Peyer's patch (tissue), 4 donors: ENCODE measurements at places on chromosomes 3 and 15. TPM values are rescaled to one million over a fixed set of nuclear protein-coding genes. Genes with fewer than 3 reads are reported as not detected.

The FBLN2 gene
- total RNA-seq, result 31.4 TPM

The MLF1 gene
- 1.3 TPM for total RNA-seq

The ZBBX gene
- not detected for total RNA-seq

The PRR23A gene
- not detected for total RNA-seq

The TEX9 gene
- 18.3 TPM for total RNA-seq

DNA sequence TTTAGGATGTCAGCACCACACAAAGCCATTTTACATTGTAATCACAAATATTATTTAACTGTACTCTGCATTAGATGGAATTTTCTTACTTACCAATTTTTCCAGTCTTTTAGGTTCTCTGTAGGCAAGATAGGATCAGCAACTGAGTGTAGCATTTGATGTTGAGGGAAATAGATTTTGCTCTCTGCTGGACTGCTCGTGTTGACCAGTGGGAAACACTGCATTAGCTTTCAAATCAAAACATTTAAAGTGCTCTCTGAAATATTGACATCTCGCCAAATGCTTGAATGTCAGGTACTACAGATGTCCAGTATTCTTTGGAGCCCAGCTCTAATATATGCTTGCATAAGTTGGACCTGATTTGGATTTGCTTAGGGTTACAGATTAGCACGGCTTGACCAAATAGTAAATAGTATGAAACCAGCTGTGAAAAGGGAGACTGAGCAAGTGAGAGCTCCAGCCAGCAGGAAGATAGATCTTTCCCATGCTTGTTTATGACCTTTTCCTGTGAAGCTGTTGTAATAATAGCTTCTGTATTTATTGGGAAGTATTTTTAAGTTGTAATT, 29.5 kb downstream of the P2RY14 start:
- no peak overlapping the region for H3K4me3 ChIP-seq
- no peak overlapping the region for H3K27ac ChIP-seq
- DNase-seq, result no peak

DNA sequence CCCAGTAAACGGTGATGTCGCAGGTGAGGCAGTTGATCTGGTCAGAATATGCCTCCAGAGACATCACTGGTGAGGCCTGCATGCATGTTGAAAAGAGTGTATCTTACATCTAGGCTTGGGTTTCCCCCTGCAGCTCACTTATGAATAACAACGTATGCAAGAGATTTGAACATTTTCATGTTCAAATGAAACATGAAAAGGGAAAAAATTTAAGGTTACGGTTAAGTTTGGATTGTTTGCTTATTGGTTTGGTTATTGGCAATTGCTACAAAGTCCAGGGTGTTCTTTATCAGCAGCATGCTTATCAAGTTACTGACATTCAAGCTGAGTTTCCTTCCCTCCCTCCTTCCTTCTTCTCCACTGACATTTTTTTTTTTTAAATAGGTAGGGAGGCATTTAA, 123.2 kb downstream of the IGF1R start:
- no peaks in the 10 kb centered on the region for H3K36me3 ChIP-seq
- H3K4me1 ChIP-seq, result no peaks in the 10 kb centered on the region
- no peaks in the 10 kb centered on the region for H3K27me3 ChIP-seq
- no peak overlapping the region for H3K4me3 ChIP-seq
- DNase-seq, result no peak
- no peak overlapping the region for H3K27ac ChIP-seq

DNA sequence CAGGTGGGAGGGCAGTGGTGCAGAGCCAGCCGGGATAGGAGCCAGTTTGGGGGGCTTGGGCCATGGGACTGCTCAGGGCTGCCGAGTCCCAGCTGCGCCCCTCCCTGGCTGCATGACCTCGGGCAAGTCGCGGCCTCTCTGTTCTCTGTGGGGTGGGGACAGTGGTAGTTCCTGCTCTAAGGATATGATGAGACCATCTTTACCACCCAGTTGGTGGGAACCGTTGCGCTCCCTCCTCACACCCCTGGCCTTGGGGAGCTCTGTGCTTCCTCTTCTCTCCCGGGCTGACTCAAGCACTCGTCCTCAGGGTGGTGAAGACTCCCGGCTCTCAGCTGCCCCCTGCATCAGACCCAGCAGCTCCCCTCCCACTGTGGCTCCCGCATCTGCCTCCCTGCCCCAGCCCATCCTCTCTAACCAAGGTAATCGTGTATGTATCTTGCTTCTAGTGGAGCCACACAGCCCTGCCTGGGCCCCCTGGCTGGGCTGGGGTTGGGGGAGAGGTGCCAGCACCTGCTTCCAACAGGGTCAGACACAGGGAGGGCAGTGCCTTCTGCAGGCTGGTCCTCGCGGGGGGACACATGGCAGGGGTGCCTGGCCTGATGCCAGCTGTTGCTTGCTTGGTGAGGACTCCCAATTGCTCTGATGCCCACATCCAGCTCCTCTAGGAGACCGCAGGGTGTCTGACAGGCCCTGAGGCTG, 15.1 kb upstream of the STAB1 start:
- H3K36me3 ChIP-seq, result peaks cover 85% of the 10 kb centered on the region
- no peak for DNase-seq
- H3K27ac ChIP-seq, result no peak overlapping the region

DNA sequence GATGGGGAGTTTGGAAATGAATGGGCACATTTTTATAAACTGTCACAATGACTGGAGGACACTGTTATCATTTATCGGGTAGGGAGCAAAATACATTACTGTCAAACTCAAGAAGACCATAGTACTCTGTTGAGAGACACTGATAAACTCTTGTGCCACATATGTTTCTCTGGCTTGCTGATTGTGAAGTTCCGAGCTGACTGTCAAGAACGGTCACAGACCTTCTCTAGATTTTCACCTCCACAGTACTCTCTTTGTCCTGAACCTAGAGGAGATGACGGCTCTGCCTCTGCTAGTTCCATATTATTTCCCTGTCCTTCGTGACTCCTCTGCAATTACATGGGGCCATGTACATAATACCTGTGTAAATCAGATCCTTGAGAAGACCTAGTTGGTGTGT, 451.9 kb downstream of the LPP start:
- no peaks in the 10 kb centered on the region for H3K4me1 ChIP-seq
- no peaks in the 10 kb centered on the region for H3K36me3 ChIP-seq
- no peak overlapping the region for H3K4me3 ChIP-seq
- no peak for DNase-seq
- no peak overlapping the region for H3K27ac ChIP-seq
- H3K27me3 ChIP-seq, result no peaks in the 10 kb centered on the region

DNA sequence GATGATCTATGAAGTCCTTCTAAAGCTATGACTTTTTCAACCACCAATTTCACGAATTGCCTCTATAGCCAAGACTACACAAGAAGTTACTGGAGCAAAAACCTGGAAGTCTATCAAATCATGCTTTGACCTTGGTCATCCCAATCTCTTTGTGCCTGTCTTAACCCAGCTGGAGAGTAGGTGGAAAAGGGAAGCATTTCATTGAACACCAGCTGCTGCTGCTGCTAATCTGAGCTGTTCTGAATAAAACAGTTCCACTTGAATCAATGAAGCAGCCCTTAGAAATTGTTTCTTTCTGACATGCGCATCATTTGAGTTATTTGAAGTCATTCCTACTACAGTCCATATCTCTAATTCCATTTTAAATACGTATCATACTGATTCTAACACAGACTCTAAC, 7.3 kb upstream of the UBE3A start:
- DNase-seq, result no peak
- H3K4me1 ChIP-seq, result no peaks in the 10 kb centered on the region
- no peaks in the 10 kb centered on the region for H3K36me3 ChIP-seq
- H3K27ac ChIP-seq, result no peak overlapping the region

DNA sequence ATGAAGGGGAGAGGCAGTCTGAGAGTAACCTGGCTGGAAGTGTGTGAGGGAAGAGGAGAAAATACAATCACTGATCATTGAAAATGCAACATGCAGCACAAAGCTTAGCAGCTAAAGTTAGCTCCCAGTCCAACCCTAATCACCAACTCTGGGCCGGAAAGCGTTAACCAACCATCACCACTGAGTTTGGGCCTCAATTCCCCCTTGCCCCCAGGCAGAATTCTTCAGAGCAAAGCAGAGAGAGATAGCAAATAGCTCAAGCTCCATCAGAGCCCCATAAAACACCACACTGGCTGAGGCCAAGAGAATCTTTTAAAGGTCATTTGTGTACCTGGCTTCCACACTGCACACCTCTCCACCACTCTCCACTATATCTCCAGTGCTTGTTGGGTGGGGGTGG, 16.2 kb upstream of the PDIA5 start:
- no peaks in the 10 kb centered on the region for H3K36me3 ChIP-seq
- H3K27me3 ChIP-seq, result no peaks in the 10 kb centered on the region
- DNase-seq, result no peak
- H3K27ac ChIP-seq, result no peak overlapping the region
- H3K4me3 ChIP-seq, result no peak overlapping the region

DNA sequence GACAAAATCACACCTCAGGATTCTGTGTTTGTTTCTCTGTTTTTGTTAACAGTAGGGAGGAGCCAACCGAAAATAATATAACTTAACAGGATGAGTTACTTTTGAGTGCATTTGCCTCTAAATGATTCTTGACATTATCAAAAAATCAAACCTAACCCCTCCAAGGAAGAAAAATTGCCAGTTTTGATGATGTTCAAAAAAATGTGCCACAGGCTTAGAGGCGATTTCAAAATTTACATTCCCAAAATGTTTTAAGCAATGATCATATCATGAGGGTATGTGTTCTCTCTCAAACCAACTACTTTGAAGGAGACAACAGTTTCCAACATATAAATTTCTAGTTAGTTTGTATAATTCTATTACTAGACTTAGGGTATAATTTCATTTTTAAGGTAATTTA, 6.7 kb downstream of the VGLL3 start:
- no peak overlapping the region for H3K4me3 ChIP-seq
- H3K27ac ChIP-seq, result no peak overlapping the region
- DNase-seq, result no peak
- H3K36me3 ChIP-seq, result no peaks in the 10 kb centered on the region
- no peaks in the 10 kb centered on the region for H3K27me3 ChIP-seq

DNA sequence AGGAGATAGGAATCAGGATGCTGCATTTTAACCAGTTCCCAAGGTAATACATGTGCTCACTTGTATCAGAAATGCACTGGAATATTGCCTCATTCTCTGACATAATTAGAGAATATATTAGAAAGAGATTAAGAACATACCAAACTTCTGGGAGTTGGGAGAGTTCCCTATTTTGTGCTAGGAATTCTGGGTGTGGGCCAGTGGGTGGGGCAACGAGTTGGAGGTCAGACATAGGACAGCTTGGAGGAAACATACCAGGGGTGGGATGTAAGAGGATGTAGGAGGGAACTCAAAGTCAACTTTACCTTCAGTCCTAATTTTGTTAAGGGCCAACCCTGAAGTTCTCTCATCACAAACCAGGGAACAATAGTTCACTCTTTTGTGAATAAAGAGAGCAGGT, 83.6 kb downstream of the SLC7A14 start:
- no peak overlapping the region for H3K27ac ChIP-seq
- no peak overlapping the region for H3K4me3 ChIP-seq
- no peaks in the 10 kb centered on the region for H3K36me3 ChIP-seq
- H3K4me1 ChIP-seq, result no peaks in the 10 kb centered on the region
- H3K27me3 ChIP-seq, result no peaks in the 10 kb centered on the region

DNA sequence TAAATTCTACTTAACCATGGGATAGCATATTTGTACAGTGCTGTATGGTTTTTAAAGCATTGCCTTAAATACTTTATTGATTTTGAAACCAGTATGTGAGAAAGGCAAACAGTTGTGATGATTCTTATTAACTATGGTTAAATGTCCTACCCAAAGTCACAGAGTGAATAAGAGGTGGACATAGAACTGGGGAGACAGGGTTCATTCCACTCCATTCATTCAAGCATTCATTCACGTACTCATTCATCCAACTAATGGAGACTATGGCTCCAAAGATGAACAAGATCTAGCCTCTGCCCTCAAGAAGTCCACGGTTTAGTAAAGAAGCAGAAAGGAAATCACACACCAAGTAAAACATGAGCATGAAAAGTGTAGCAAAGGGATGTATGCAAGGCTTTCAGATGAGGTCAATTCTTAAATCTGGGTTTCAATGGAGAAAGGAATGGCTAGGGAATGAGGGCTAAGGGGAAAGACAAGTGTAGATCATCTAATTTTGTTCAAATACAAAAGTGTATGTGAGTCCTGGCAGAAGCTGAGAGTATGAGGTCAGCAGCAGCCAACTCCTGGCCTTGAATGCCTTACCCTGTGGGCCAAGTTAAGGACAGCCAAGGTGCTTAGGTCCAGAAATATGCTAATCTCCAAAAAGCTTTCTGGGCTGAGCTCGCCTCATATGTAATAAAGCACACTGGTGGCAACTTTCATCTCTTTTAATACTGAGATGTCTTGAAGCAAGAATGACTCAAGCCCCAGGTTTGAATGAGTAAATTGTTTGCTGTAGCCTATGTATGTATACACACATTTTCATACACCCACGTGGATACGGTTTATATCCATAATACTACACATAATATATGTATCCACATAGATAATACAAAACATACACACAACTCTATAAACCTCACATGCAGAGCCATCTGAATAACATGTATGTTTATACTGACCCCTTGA, 4.3 kb downstream of the TNIK start:
- H3K27ac ChIP-seq, result peak overlapping the region; percentile 23
- no peaks in the 10 kb centered on the region for H3K36me3 ChIP-seq
- no peak overlapping the region for H3K4me3 ChIP-seq
- H3K27me3 ChIP-seq, result no peaks in the 10 kb centered on the region
- H3K4me1 ChIP-seq, result peaks cover 3% of the 10 kb centered on the region

- no peaks in the 10 kb centered on the region for H3K4me1 ChIP-seq
- peak overlapping the region; percentile 46 for H3K4me3 ChIP-seq
- H3K27ac ChIP-seq, result peak overlapping the region; percentile 83
- H3K36me3 ChIP-seq, result no peaks in the 10 kb centered on the region
- no peaks in the 10 kb centered on the region for H3K27me3 ChIP-seq
- no peak for DNase-seq
These were observed 1.3 kb downstream of the HHLA2 start for GRCh38 chr3:108297647-108298046.

DNA sequence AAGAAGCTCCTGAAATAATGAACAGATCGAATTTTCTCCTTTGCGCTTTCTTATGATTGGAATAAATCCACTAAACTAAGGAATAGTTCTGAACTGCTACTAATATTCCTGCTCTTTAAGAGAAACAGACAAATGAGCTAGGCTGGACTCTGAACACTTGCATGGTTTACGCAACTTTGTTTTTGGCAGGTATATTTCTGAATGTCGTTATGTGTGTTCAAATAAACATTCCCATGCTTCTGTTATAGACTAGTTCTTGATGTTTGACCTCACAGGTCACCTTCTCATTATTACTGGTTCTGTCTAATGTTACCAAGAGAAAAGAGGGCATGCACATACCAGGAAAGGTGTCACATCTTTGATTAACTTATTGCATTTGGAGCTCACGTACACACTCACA, 418.2 kb downstream of the EPHB1 start:
- no peaks in the 10 kb centered on the region for H3K36me3 ChIP-seq
- H3K27ac ChIP-seq, result no peak overlapping the region
- no peak for DNase-seq
- H3K4me3 ChIP-seq, result no peak overlapping the region
- H3K4me1 ChIP-seq, result no peaks in the 10 kb centered on the region
